ENCODE measurements at places on chromosomes 3 and 15. TPM values are rescaled to one million over a fixed set of nuclear protein-coding genes. Genes with fewer than 3 reads are reported as not detected.

CD86 gene
- total RNA-seq = 5.4 TPM

LSAMP gene
- not detected for total RNA-seq

PLAAT1 gene
- total RNA-seq = not detected

NDN gene
- total RNA-seq = 3.8 TPM

SLC9C1 gene
- not detected for total RNA-seq

DZIP3 gene
- 9.8 TPM for total RNA-seq

WDR72 gene
- not detected for total RNA-seq

SGO1 gene
- total RNA-seq = 24.0 TPM

SI gene
- not detected for total RNA-seq

LRRN1 gene
- 0.05 TPM for total RNA-seq

SPTBN5 gene
- 4.7 TPM for total RNA-seq

CHRD gene
- total RNA-seq = not detected

TF gene
- 0.22 TPM for total RNA-seq

BBS4 gene
- total RNA-seq = 11.8 TPM

SLC12A1 gene
- not detected for total RNA-seq

HTR3E gene
- not detected for total RNA-seq

SLC6A1 gene
- total RNA-seq = not detected

RHCG gene
- total RNA-seq = not detected

CCRL2 gene
- total RNA-seq = 6.8 TPM

RAB5A gene
- total RNA-seq = 60.6 TPM

SCAANT1 gene
- not detected for total RNA-seq

RBP2 gene
- not detected for total RNA-seq

SHF gene
- total RNA-seq = 2.8 TPM

ARGFX gene
- not detected for total RNA-seq

TIMP4 gene
- total RNA-seq = not detected

C2CD4B gene
- 0.17 TPM for total RNA-seq

RPUSD2 gene
- 13.0 TPM for total RNA-seq

CIB2 gene
- total RNA-seq = 1.9 TPM

SUCNR1 gene
- total RNA-seq = not detected

TMOD3 gene
- 72.1 TPM for total RNA-seq

MAGI1 gene
- 0.49 TPM for total RNA-seq

EIF5A2 gene
- total RNA-seq = 10.5 TPM

ILDR1 gene
- total RNA-seq = 0.37 TPM
